ENCODE measurements at places on chromosomes 5 and 9.

DNA sequence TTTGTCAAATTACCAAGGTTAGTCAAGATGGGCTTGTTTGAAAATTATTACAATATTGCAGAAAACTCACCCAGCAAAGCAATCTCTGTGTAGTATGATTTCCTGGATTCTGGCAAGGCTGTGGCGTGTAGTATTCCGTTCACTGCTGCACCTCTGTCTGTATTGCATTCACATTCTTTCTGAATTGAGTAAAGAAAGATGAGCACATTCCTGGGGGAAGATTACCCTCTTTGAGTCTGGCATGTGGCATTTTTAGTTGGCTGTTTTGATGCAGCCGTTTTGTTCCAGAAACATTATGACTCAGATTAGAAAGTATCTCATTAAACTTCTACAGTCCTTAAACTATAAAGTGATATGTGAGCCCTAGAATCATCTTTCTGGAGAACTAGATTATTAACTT lies 197.7 kb downstream of the TENT4A start:
- no peak for DNase-seq

GRCh38 chr9:109779711-109780452 lies at the start of gene PALM2AKAP2:
TSS of gene PALM2AKAP2 (plus strand) at chr9:109780198. CDS start at chr9:109780489, 291 bp downstream.
- no peak for DNase-seq

- DNase-seq, result no peak
Measured at GRCh38 chr9:124663046-124663961, 107.8 kb downstream of the NR6A1 start.

DNA sequence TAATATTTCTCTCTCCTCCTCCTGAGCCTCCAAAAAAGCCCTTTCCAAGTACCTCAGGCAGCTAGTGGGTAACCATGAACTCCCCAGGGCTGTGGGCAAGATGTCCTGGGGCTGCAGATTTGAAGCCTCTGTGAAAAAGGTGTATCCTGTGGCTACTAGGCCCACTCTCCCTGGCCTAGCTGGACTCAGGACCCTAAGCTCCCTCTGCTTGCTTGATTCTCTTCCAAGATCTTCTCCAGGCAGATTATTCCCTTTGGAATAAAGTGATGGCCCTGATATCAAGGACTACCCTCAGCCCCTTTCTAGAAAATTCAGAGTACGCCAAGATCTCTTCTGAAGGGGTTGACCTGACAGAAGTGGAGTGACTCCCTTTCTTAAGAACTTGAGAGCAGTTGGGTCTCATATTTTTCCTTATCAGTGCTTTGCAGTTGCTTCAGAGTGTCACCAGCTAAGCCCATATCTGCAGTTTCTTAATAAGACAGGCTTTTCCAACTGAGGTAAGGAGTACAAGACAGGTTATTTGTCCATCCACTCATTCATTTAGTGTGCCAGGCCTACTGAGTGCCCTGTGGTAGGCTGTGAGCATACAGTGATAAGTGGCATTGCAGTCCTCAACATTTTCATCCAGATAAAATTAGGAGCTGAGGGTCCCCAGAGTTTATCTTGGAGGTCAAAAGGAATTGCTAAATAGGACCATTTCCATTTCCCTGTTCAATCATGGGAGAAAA lies 42.5 kb downstream of the CYSTM1 start:
- no peak for DNase-seq

GRCh38 chr5:127550652-127551409 lies 33.4 kb downstream of the PRRC1 start:
- DNase-seq, result no peak

GRCh38 chr9:86774116-86774515 lies 173.2 kb downstream of the GAS1 start:
- no peak for DNase-seq

- DNase-seq, result no peak
Measured at GRCh38 chr5:169011009-169011408, 289.9 kb downstream of the SLIT3 start.

GRCh38 chr5:113336975-113337374 lies 97.8 kb downstream of the TSSK1B start:
- DNase-seq, result no peak

DNA sequence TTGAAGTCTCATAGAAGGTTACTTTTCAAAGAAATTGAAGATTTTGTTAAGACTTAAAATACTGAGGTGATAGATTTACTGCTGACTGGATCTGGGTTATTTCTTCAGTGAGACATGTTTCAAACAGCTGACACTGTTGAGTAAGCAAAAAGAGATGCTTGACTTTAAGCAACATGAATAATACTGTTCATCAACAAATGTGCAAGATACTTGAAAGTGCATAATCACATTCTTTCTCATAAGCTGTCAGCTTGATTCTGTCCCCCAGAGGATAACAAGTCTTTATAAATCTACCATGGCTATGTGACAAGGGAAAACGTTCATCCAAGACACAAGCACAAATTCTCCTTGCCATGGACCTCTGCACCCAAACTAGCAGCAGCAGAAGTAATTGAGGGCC lies 260.1 kb upstream of the CDH18 start:
- no peak for DNase-seq

GRCh38 chr5:65355301-65355700 lies 126.4 kb downstream of the ADAMTS6 start:
- no peak for DNase-seq

GRCh38 chr5:178108446-178108845 lies 4.9 kb upstream of the N4BP3 start:
- DNase-seq, result no peak

GRCh38 chr9:108213511-108213910 lies 642.3 kb downstream of the ACTL7B start:
- DNase-seq, result no peak

DNA sequence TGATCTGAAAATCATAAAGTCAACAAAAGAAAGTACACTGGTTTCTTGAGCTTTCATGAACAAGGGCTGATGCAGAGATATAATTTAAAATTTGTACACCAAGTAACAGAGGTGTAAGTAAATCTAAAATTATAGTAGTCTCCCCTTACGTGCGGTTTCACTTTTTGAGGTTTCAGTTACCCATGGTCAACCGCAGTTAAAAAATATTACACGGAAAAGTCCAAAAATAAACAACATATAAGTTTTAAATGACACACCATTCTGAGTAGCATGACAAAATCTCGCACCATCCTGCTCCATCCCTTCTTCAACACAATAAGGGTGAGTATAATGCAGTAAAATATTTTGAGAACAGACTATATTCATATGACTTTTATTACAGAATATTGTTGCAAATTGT lies 54.4 kb downstream of the AUH start:
- DNase-seq, result no peak

DNA sequence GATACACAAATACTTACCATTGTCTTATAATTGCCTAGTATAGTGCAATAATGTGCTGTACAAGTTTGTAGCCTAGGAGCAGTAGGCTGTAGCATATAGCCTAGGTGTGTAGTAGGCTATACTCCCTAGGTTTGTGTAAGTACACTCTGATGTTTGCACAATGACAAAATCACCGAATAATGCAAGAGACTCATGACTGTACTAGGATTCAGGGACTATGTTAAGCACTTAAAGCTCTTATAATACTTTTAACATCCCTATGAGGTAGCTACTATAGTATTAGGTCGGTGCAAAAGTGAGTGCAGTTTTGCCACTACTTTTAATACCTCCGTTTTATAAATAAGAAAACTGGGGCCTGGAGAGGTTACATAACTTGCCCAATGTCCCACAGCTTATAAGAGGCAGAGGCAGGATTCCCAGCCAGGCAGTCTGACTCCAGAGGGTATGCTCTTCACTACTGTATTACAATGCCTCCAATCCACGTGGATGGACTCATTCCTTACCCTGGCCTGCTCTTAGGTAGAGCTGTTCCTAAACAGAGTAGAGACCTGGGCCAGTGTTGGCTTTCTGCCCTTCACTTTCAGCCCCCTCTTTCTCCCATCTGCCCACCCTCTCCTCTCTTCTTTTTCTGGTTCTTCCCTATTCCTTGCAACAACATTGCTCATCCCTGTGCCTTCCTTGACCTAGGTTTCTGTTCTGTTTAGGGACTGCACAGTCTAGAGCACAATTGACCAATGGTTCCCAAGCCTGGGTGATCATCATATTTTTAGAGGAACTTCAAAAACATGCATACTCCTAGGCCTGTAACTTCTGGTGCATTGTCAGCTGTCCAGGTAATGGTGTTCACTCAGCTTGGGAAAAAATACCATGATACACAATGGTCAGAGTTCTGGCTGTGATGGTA lies 114.0 kb downstream of the CARTPT start:
- DNase-seq, result no peak

DNA sequence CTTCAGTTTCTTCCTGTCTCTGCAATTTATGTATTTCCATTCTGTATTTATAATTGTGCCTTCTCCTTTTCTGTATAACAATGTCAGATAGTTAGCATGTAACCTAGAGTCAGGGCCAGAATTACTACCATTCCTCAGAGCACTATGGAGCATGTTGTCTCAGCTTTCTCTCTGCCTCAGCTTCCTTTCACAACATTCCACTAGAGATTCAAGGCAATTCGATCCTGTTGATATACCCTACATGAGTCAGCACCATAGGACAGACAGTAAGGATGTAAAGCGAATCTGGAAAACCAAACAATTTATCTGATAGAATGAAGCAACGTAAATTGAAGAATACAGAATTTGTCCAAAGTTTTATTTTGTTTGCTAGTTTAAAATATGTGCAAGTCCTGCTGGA lies 728.3 kb upstream of the SEMA6A start:
- DNase-seq, result no peak

DNA sequence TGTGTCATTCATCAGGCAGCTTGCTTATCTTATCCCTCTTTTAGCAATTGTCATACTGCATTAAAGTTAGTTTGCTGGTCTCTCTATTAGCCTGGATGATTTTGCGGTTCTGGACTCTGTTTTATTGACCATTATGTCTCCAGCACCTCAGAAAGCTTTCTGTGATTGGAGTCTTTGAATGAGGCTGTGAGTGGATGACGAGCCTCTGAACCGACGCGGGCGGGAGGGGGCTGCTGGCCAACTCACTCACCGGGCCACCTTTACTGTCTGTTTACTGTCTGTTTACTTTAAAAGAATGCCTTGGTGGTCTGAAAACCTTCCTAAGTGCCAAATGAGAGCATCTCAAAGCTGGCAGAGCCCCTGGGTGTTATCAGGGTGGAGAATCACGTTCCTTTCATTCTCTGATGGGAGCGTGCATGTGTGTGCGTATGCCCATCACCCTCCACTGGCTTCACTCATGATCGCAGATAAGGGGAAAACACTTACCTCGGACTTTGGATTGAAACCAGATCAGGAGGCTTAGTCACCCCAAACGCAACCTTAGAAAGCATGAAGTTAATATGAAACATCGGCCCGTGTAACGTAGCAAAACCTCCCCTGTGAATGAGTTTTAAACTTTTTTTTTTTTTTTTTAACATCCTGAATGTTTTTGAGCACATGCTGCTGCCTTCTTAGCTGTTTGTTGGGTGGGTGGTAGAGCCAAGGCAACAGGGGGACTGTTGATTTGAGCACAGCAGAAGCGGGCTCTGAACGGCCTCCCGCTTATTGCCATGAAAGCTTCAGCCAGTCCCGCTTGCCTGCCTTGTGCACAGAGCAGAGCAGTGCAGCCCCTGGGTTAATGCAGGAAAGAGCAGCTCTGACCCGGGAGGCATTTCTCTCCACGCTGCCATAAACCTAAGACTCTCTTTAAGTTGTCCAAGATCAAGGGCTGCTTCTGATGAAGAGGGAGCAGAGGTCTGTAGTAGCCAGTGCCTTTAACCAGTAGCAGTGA lies 173.6 kb downstream of the GADD45G start:
- no peak for DNase-seq

DNA sequence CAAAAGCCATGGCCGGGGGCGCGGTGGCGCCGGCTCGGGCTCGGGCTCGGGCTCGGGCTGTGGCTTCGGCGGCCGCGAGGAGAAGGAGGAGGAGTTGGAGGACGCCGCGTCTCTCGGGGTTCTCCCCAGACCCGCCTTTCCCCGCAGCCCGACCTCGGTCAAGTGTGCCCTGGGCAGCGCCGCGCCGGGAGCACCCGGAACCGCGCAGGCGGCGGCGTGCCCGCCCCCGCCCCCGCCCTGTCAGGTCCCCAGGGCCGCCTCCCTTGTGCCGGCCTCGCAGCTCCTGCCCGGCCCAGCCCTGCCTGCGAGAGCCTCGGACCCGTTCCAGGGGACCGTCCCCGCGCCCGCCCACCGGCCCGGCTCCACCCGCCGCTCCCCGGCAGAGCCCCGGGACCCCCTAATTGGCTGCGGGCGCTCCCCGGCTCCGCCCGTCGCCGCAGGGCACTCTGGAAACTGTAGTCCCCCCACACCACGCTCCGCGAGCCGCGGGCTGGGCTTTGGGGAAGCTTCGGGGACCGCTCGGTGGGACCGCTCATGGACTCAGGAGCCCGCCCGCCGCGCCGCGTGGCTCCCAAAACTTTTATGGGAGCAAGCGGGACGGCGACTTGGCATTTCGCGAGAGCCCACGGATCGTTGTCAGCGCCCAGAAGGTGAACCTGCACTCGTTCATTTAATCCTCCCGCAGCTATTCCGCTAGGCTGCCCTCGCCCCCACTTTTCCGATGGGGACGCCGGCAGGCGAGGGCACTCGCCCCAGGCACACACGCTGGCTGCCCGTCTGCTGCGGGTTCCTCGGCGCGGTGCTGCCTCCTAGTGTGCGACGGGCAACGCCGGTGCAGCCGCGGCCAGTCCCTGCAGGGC lies at the start of gene STK10:
STK10 (minus strand) TSS at position 192 of the 860 bp plus-strand sequence; CDS start at position 10, 182 bp downstream.
- peak; percentile 92 for DNase-seq

- no peak for DNase-seq
Measured at GRCh38 chr5:165425594-165425993, 1920.2 kb downstream of the MAT2B start.

GRCh38 chr5:160537940-160538339 lies 116.3 kb downstream of the PTTG1 start:
- no peak for DNase-seq

GRCh38 chr9:92647671-92648473 lies 22.1 kb downstream of the IPPK start:
- DNase-seq, result no peak

GRCh38 chr5:65696892-65697291 lies 25.0 kb downstream of the SGTB start:
- no peak for DNase-seq

GRCh38 chr5:134082264-134082992 lies 32.1 kb upstream of the TCF7 start:
- no peak for DNase-seq

DNA sequence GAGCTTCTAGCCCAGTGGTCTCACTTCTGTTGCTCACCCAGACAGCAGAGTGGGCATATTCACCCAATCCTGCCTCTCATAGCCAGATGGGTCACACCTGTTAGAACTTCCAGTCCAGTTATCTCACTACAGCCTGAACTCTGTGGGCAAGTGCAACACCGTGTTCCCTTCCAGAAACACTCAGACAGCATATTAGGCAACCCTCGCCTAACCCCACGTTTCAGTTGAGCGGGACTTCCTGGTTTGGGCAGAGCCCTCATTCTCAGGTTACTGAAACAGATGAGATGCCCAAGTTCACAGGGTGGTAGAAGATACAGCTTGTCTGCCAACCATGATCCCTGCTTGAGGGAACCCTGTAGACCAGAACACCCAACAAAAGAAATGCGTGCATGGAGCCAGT lies 538.2 kb downstream of the CYLC2 start:
- no peak for DNase-seq

- no peak for DNase-seq
Measured at GRCh38 chr5:43947935-43948334, 345.0 kb downstream of the NNT start.

- no peak for DNase-seq
Measured at GRCh38 chr9:109923471-109923760, 143.4 kb downstream of the PALM2AKAP2 start.

Data from CD4-positive, alpha-beta T cell treated with Interleukin-4 for 1 hour (primary cell).